Lower lobe of right lung (tissue), 2 donors: ENCODE measurements at places on chromosomes 4 and X. TPM values are rescaled to one million over a fixed set of nuclear protein-coding genes. Genes with fewer than 3 reads are reported as not detected.

The PCDH10 gene
- total RNA-seq: 0.71 TPM

The NFXL1 gene
- 13.4 TPM for total RNA-seq

The FRMD7 gene
- not detected for total RNA-seq

The RENBP gene
- 57.0 TPM for total RNA-seq

The CT47B1 gene
- not detected for total RNA-seq

The NXF2B gene
- 1.0 TPM for total RNA-seq

The ENPEP gene
- 8.2 TPM for total RNA-seq

The GAGE10 gene
- total RNA-seq: not detected

The PAK3 gene
- 1.4 TPM for total RNA-seq
